ENCODE measurements at places on chromosomes 5 and 9.

GRCh38 chr5:149238540-149238939 lies 33.1 kb upstream of the AFAP1L1 start:
- DNase-seq, result no peak

DNA sequence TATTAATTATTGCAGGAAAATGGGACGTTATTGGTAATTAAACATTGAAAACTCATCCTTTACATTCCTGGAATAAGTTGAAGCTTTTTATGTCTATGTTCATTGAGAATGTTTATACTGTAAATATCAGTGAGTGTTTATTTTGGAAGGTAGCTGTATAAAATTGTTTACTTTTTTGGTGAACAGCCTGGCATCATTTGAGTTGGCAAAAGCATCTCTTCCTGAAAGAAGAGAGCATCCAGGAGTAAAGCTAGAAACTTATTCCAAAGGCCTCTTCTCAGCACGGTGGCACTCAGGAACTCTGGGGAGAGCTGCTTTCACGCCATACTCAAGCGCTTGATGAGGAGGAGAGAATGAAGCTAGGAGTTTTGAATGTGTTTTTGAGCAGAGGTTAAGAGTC lies 79.9 kb downstream of the GAPVD1 start:
- no peak for DNase-seq

GRCh38 chr9:108654566-108654965 lies 201.2 kb downstream of the ACTL7B start:
- DNase-seq, result no peak

- DNase-seq, result no peak
These were observed 12.1 kb downstream of the CCL28 start for GRCh38 chr5:43400082-43400481.

DNA sequence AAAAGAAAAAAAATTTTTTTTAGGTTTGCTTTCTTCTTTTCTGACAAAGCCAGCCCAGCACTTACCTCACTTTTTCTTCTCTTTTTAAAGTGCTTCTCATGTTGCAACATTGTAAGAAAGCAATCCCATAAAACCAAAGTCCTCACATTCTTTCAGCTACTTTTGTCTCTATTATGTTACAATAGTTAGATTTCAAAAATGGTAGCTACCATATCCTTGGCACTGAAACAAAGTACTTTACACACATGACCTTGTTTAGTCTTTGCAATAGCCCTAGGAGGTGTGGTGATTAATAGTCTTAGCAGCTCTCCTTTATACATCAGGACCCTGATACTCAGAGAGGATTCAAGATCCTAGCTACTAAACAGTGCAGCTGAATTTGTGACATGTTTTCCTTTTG lies 23.5 kb upstream of the CARTPT start:
- DNase-seq, result no peak

DNA sequence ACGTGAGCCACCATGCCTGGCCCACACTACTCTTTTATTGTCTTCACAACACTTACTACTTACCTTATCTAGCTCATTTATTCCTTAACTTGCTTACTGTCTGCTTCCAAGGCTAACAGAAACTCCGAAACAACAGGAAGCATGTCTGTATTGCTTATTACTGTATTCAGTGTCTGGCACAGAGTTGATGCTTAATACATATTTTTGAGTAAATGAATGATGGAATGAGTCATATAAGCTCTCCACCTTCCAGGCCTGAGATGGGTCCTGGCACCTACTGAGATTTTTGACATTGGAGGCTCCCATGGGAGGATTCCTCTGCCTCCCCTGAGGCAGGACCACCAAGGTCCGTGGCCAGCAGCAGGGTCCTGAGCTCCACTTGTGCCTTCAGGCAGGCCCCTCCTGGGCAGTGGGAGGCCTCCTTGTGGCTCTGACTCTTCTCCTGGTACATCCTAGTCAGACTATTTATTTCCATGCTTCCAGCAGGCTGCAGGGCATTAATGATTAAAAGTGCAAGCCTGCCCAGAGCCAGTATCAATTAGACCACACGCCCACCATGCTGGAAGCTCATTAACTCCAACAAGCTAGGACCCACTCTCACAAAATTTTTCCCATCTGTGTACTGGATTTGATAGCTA lies 76.5 kb upstream of the CTNNA1 start:
- no peak for DNase-seq

DNA sequence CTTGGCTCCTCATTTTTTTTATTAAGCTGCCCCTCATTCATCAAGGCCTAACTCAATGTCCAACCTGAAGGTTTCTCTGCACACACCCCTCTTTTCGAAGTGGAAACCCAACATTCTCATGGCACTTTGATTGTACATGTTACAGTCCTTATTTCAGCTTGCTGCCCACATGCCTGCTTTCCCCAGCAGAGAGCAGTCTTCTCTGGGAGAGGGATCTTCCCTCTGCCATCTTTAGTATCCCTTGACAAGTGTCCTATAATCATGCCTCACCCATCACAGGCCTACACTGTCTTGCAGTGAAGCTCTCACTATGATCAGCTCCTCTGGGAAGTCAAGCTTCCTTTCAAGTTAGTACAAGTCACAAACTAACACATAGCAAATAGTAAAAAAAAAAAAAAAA lies 175.1 kb downstream of the ACER2 start:
- no peak for DNase-seq

DNA sequence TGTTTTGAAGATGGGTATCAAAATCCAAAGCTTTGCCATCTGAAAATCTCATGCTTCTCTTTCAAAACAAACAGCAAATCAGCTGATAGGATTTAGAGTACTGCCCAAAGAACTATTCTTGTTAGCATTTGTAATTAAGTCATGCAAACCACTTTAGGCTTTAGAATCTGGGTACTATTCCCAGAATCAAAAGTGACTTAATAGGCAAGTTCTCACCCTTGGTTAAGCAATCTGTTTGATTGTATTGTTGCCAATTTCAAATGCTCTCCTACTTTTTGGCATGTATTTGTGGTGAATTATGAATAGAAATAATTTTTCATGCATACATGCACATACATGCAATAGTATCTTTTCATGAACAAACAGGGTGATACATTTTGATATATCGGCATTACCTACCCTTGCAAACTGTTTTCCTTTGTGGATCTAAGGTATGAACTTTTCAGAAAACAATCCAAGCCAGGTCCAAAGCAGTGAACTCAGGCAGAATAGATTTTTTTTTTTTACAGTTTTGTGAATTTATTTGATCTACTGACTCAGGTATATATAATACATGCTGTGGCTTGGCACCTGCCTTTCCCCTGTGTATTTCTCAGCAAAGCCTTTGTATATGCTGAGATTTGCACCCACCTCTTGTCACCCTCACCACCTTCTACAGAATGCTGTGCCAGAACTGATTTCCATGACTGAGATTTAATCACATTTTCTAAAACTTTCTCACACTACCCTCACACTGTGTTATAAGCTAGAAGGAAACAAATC lies 9.0 kb downstream of the IL33 start:
- no peak for DNase-seq

DNA sequence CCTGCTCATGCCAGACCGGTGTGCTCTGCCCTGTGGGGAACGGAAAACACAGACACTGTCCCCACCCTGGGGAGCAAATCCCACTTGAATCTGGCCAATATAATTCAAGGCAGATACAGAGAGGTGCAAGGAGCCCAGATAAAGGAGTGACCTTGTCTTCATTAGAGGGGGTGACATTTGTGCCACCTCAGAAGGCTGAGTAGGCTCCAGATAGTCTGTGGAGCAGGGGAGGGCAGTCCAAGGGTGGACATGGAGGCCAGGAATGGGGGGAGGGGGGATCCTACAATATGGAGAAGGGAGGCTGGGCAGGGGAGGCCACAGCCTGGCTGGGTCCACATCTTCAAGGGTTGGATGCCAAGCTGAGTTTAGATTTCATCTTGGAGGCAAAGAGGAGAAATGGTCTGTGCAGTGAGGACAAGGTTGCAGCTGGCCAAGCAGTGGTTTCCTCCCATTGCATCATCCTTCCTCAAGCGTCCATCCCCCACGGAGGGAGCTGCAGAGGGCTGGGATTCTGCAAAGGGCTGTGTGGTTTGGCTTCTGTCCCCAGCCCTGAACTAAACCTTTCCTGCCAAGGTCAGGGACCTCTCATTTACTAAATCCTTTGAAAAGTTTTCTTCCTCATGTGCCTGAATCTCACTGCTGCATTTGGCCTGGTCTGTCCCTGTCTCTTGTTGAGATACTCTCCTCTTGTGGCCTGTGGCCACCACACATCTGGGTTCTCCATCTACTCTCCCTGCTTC lies 60.1 kb downstream of the GALNT12 start:
- peak; percentile 90 for DNase-seq

DNA sequence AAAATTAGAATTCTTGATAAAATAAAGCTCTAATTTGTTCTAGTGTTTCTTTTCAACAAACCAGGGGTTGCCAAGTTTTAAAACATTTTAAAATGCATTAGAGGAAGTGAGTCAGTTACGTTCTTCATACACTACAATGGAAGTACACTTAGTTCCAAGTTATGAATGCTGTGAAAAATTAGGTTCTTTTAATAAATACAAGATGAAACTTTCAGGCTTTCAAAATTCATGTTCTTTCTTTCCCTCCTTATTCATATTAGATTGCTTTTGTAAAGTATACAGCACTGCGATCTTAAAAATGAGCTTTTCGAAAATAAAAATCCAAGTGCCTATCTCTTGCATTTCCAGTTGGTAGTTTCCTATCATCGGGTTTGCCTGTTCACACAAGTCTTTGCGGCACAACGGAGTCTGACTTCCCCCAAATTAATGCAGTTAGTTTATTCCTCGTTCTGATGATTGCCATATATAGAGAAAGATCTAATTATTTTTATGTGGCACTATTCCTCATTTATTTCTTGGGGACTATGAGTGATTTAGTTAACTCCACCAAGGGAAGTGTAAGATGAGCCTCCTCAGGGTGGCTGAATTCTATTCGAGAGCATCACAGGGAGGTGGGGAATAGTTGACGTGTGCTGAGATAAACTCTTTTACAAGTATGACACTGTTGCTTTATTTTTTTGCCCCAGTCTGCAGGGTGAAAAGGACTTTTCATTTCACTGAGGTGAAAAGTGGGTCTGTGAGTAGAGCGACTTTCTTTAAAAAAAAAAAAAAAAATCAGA lies 238.2 kb downstream of the CD180 start:
- DNase-seq, result no peak

GRCh38 chr5:117133198-117133597 lies 558.6 kb upstream of the SEMA6A start:
- no peak for DNase-seq

GRCh38 chr5:83721953-83722901 lies 1.6 kb upstream of the HAPLN1 start:
- peak; percentile 72 for DNase-seq

- DNase-seq, result no peak
These were observed 8.3 kb upstream of the CMBL start for GRCh38 chr5:10315824-10316509.

- no peak for DNase-seq
These were observed 475.9 kb downstream of the TLE1 start for GRCh38 chr9:81213456-81213855.

DNA sequence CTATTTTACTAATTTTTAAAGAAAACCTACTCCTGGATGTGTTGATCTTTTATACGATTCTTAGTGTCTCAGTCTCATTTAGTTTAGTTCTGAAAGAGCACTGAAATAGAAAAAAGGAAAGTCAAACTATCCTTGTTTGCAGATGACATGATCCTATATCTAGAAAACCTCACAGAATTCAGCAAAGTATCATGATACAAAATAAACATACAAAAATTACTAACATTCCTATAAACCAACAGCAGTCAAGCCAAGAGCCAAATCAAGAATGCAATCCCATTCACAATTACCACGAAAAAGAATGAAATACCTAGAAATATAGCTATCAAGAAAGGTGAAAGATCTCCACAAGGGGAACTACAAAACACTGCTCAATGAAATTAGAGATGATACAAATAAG lies 225.8 kb upstream of the CDH18 start:
- DNase-seq, result no peak

DNA sequence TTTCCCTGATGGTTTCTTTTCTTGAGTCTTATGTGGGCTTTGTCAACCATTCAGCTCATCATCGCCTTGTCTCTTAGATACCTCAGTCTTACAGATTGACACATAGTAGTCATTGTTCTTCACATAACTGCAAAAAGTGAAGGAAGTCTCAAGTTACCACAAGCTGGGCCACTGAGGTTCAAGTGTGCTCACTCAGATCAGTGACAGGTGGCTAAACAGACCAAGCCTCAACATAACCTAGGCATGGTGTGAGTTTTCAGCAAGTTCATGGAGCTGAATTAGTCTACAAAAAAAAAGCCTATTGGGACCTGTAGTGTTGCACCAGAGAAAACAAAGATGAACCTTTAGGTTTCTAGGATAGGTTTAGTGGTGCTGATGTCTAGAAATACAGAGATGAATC lies 58.2 kb downstream of the RFK start:
- no peak for DNase-seq

DNA sequence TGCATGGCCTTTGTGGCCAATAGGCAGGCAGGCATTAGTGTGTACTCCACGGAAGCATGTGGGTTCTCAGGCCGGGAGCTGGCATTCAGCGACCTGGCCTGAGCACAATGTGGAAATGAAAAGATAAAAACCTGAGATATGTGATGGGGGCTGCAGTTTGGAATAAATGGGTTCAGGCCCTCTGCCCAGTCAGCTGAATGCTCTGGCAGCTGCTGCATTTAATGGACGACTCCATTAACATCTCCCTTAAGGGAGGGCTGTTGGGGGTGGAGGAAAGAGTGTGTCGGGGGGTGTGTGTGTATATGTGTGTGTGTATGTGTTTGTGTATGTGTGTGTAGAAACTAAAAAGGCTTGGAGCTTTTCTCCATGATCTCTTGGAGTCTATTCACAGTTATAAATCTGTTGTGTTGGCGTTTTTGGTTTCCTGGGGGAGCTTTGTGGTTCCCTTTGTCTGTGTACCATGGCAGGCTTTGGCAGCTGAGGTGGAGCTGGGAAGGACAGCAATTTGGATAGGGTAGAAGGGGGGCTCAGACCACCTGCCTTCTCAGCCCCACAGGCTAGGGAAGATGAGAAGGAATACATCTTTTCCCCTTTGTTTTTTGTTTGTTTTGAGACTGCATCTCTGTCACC lies 27.3 kb upstream of the HSPA9 start:
- DNase-seq, result no peak

DNA sequence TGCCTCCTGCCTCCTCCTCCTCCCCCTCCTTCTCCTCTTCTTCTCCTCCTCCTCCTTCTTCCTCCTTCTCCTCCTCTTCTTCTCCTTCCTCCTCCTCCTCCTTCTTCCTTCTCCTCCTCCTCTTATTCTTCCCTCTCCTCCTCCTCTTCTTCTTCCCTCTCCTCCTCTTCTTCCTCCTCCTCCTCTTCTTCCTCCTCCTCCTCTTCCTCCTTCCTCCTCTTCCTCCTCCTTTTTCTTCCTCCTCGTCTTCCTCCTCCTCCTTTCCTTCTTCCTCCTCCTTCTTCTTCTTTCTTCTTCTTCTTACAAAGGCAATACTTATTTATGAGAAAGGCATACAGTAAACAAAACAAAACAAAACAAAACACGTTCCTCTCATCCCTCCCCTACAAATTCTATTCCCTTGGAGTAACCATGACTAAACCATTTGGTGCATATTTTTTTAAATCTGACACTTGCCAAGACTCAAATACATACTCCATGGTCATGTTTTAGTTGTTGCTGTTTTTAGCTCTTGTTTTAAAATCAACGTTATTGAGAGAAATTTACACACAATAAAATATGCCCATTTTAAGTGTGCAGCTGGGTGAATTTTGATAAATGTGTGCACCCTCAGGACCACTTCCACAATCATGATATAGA lies 135.6 kb downstream of the FOXD1 start:
- DNase-seq, result no peak
